NCI-H1694 treated with DMSO at 0.1 percent for 48 hours (cell line): ENCODE measurements at places on chromosomes 4 and X.

GRCh38 chrX:74613370-74614092 is 893 bp downstream of the RLIM start:
- peak; percentile 20 for DNase-seq

GRCh38 chrX:40931921-40932320 is 153.3 kb upstream of the USP9X start:
- DNase-seq, result no peak

- no peak for DNase-seq
Measured at GRCh38 chr4:41095973-41096372, 118.4 kb downstream of the APBB2 start.

DNA sequence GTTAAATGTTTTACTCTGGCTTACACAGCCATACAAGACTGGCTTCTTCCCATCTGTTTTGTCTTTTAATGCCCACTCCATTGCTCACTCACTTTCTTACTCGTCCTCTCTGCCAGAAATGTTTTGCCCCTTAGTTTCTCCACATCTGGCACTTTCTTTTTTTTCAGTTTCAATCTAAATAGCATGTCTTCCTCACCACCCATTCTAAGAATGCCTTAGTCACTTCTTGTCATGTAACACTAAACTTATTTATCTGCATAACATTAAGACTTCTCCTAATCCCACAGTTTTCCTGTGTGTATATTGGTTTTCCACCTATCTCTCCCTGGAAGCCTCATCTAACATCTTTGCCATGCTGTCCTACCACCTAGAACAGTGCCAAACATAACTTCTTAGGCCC is 119.3 kb downstream of the ADAMTS3 start:
- DNase-seq, result no peak

- DNase-seq, result peak; percentile 1
Measured at GRCh38 chrX:79081895-79082512, 62.5 kb upstream of the GPR174 start.

GRCh38 chrX:154542723-154543424 is 3.8 kb downstream of the G6PD start:
- no peak for DNase-seq

- no peak for DNase-seq
Measured at GRCh38 chr4:56817840-56818491, 3.5 kb downstream of the SPINK2 start.

DNA sequence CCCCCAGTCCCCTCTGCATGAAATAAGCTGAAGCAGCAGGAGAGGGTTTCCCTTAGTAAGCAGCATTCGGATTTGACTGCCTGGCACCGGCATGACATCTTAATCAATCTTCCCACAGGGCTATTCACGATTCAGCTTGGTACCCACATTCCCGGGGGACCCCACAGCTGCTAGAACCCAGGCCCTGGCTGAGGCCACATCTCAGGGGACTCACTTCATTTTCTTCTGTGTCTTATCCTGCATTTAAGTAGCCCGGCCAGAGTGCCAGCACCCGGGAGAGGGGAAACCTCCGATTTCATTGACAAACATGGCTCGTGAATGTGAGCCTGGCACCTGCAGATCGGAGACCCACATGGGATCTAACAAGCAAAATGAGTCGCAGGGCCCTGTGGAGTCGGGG is 52.3 kb upstream of the CRMP1 start:
- DNase-seq, result no peak

- no peak for DNase-seq
Measured at GRCh38 chrX:41733939-41734338, 10.0 kb downstream of the GPR82 start.

- DNase-seq, result no peak
Measured at GRCh38 chr4:80188457-80188800, 8.9 kb upstream of the PRDM8 start.

- DNase-seq, result no peak
Measured at GRCh38 chr4:67770422-67770821, 16.2 kb upstream of the GNRHR start.

GRCh38 chr4:7808181-7808580 is 131.5 kb downstream of the AFAP1 start:
- DNase-seq, result no peak

DNA sequence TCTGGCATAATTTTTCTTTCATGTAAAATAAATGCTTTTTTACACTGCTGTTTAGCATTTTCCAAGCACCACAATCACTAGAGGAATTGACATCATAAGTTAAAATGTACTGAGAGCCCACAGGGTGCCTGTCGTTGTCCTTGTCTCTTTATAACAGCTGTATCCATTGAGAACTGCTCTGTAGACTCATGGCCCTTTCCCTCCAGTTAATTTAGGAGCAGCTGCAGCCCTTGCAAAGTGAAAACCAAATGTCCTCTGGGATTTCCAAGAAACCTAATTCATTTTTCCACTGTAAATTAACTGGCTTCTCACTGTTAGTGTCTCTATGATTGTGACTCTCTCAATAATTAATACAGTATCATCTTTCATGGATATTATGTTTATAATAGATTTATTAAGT is 185.9 kb downstream of the SLC4A4 start:
- DNase-seq, result peak; percentile 39

DNA sequence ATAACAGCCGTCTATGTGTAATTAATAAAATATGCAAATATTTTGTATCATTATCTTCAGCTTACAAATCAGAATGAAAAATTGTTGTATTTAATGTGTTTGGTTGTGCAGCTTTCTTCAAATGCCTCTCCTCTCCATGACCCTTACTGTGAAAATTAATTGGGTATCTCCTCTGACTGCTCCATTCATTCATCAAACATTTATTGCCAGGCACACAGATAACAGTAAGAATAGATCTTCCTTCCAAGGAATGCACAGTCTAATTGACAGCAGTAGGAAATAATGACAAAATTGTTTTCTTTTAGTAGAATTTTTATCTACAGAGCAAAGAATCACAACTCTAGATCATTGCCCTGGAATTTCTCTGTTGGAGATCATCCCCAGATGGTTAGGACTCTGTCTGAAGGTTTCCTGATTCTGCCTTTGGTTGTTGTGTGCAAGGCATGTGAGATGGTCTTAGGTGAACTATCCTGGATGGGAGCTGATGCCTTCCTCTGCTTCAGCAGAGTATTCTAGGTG is 395.0 kb upstream of the FAT1 start:
- no peak for DNase-seq

- no peak for DNase-seq
Measured at GRCh38 chrX:48591255-48591791, 6.0 kb upstream of the WDR13 start.

GRCh38 chr4:184384056-184384809 is 90.1 kb downstream of the IRF2 start:
- no peak for DNase-seq

DNA sequence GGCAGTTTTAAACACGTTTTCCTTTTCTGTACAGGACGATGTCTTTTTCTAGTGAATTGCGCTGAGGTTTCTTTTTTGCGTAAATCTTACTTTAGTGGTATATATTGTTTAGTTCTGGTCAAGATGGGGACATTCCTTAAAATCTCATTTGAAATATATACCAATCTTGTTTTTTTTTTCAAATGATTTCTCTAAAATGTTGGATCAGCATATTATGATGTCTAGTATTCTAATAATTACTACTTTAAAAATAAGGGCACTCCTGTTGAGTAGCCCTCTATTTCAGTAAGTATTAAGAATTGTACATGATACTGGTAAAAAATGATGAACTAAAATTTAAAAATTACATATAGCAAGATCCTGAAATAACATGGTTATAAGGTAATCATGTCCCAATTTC is 224.1 kb upstream of the ARHGAP24 start:
- DNase-seq, result no peak

DNA sequence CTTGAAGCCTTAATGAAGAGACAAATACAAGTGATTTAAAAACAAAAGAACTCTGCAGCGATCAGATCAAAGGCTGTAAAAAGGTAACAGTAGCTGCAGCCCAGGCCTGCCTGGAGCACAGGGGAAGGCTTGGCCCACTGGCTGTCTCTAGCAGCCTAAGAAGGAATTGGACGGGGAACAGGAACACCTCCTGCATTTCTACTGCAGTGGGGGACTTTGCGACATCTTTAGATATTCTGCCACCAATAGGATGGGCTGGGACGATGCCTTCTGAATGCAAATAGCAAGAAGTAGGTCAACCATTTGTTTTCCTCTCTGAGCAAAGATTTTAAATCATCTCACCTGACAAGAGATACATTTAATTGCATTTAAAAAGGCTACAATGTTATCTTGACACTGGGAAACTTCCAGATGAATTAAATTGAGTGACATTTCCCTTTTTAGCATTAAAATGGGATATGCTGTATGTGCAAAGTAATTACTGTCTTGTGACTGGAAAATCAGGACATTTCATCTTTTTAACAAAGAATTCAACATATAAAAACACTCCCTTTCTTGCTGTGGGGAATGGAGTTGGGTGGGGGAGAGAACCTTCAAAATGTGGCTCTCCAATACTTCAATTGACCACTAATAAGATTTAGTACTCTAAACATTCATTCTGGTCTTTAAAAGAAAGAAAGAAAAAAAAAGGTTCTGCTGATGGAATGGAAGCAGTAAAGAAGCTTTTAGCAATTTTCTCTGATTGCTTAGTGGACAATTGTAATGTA is 70.0 kb downstream of the NYX start:
- DNase-seq, result no peak

DNA sequence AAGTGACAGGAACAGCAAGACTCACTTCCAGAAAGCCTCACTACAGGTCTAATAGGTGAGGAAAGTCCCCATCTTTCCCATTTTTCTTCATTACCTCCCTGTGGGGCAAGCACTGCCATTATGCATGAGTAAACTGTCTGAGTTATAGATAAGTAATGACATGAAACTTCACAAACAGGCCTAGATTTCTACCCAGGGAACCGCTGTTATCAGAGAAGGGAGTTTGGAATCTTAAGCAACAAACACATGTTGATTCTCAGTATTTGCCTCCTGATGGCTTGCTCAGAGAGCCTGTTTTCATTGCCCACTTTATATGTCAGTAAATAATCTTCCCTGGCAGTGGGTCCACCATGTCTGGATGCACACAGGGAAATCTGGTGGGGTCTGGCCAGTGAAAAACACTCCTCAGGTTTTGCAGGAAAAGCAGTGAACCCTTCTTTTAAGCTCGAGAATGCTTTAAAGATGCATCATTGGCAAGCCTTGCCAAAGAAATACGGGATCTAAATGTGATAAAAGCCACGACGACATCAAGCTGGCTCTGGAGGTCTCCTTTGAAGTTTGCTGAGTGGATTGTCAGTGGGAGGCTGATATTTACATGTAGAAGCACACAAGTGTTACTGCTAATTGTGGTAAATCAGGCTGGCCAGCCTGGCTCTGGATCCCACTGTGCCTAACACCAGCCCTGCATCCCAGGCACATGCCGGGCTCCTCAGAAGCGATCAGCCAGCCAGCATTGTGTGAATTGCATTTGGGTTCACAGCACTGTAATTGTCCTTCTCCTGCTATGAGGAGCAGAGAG is 25.2 kb downstream of the PDGFRA start:
- no peak for DNase-seq

DNA sequence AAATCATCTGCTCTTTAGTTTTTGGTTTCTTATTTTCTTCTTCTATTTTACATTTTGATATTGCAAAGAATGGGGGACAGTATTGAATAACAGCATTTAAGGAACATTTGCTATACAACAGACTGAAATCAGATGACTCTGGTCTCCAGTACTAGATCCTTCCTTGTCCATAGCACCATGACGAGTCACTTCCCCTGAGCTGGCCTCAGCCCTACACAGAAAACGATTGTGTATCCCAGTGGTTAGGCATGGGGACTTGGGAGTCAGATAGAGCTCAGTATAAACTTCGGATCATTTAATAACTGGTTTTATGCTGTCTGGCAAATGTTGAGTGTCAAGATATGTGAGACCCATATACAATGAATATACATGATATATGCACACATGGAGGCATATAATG is 44.7 kb upstream of the BEX4 start:
- no peak for DNase-seq

DNA sequence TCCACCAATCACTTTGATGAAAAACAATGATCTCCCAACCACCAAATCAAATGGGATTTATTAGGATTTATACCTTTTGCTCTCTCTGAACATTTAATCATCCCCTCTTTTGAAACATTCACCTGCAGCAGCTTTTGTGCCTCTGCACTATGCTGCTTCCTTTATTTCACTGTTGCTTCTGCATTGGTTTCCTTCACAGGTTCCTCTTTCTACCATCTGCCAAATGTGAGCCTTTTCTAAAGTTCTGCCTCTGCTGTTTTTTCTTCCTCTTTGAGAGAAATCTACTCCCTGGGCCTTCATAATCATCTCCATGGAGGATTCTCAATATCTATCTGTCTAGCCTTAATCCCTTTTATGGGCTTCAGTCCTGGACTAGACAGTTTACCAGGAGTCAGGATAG is 24.7 kb downstream of the CUL4B start:
- DNase-seq, result no peak

DNA sequence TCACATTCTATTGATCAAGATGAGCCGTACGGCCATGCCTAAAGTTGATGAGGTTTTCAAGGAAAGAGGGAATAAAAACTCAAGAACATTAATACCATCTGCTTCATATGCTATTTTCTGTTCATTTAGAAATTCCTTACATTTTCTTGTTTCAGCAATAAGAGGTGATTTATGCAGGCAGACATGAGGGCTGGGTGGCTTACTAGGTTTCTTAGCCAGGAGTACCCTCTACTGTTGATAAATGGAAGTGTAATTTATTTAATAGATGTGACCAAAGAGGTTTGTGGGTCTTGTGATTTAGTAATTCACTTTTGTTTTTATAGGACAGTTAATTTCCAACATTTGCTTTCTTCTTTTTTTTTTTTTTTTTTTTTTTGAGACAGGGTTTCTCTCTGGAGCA is 6.4 kb upstream of the SMIM9 start:
- peak; percentile 69 for DNase-seq

DNA sequence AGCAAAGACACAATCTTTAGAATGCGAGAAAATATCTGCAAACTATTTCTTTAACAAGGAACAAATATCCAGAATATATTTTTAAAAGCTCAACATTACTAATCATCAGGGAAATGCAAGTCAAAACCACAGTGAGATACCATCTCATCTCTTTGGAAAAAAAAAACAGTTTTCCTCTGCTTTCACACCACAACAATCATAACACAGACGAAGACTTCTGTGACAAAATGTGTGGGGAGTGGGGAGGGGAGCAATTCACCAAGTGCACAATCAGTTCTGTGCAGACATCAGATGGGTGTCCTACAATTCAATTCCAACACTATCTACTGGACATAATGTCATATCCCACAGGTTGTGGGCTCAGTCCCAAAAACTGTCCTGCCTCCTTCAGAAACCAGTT is 293.2 kb upstream of the SLC7A11 start:
- no peak for DNase-seq
